ENCODE measurements at places on chromosomes 7 and 10.

GRCh38 chr7:104149822-104150221 lies 58.0 kb downstream of the ORC5 start:
- no peak for DNase-seq
- no peak overlapping the region for H3K4me3 ChIP-seq
- no peak overlapping the region for H3K27ac ChIP-seq

- H3K36me3 ChIP-seq = no peaks in the 10 kb centered on the region
- H3K27me3 ChIP-seq = no peaks in the 10 kb centered on the region
- no peaks in the 10 kb centered on the region for H3K4me1 ChIP-seq
- no peak overlapping the region for H3K27ac ChIP-seq
- no peak for DNase-seq
Observed at GRCh38 chr7:40802497-40802896, 667.7 kb downstream of the SUGCT start.

DNA sequence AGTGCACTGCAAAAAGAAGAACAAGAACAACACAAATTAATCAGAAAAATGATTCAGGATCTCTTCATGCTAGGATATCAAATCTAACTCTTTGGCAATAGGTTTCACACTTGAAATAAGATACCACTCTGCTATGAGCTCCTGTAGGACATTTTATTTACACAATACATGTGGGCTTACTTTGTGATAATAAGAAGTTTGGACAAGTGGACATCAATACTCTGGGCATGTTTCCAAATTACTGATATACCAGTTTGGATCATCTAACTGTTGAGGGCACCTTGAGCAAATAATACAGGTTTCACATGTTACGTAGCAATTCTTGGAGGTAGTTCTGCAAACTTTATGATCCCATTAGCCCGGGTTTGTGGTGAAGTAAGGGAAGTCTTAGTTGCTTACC lies 59.8 kb downstream of the CPVL start:
- H3K36me3 ChIP-seq = no peaks in the 10 kb centered on the region
- H3K4me3 ChIP-seq = no peak overlapping the region
- H3K27me3 ChIP-seq = no peaks in the 10 kb centered on the region
- no peak overlapping the region for H3K27ac ChIP-seq
- peaks cover 26% of the 10 kb centered on the region for H3K4me1 ChIP-seq
- DNase-seq = no peak

DNA sequence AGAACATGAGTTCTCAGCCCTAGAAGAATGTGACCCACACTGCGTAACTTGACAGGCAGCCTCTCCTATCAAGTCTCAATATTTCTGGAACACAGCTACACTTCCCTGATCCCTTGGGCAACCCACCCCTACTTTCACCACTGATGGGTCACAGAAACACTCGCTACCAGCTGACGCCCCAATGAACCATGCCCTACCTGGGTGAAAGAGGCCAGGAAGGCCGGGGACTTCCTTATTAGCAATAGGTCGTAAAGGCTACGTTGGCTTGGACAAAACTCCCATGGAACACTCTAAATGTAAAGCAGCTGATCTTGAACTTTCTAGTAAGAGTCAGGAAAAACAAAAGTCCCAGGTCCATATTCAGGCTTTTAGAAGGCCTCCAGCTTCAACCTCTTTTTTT lies 202.3 kb upstream of the KCTD7 start:
- no peaks in the 10 kb centered on the region for H3K36me3 ChIP-seq
- H3K27ac ChIP-seq = no peak overlapping the region
- H3K4me3 ChIP-seq = no peak overlapping the region
- no peaks in the 10 kb centered on the region for H3K27me3 ChIP-seq
- H3K4me1 ChIP-seq = no peaks in the 10 kb centered on the region

- no peak for DNase-seq
- no peaks in the 10 kb centered on the region for H3K27me3 ChIP-seq
- H3K36me3 ChIP-seq = no peaks in the 10 kb centered on the region
- no peak overlapping the region for H3K27ac ChIP-seq
- H3K4me1 ChIP-seq = no peaks in the 10 kb centered on the region
Observed at GRCh38 chr7:49119706-49120105, 195.4 kb downstream of the CDC14C start.

GRCh38 chr10:42112331-42113157 lies 525.8 kb downstream of the ZNF33B start:
- H3K4me3 ChIP-seq = no peak overlapping the region
- DNase-seq = no peak
- H3K27me3 ChIP-seq = no peaks in the 10 kb centered on the region
- no peaks in the 10 kb centered on the region for H3K4me1 ChIP-seq

- no peak overlapping the region for H3K27ac ChIP-seq
- H3K27me3 ChIP-seq = no peaks in the 10 kb centered on the region
- no peaks in the 10 kb centered on the region for H3K36me3 ChIP-seq
- DNase-seq = no peak
- H3K4me3 ChIP-seq = no peak overlapping the region
Observed at GRCh38 chr10:97140049-97140846, 45.5 kb downstream of the SLIT1 start.

DNA sequence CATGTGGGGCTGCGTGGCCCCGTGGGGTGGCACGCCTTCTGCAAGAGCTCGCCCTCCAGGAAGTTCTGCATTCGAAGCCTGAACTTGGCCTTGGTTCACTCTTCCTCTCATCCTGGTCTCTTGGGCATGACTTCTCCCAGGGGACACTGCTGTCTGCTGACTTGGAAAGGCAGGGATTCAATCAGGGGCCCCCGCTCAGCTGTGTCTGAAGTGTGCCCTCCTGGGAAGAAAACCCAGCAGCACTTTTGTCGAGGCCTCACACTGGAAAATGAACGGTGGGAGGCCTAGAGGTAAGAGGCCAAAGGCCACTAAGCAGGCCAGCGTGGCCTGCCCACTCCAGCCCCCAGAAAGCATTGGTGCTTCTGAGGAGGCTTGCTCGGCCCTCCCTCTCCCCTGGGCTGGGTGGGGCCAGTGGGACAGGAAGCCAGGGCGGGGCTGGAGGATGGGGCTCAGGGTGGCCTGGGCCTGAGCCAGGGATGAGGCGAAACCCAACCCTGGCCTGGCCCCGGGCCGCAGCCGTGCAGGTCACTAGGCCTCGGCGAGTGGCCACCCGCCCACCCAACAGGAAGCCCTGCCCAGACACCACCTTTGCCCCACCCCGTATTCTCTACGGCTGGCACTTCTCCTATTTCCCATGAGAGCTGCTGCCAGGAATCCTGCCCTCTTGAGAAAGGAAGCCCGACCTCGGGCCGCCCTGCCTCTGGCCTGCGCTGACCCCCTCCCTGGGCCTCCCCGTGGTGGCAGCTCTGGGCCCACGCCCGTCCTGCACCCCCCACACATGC lies 81.1 kb downstream of the ZMIZ1 start:
- DNase-seq = peak; percentile 94
- H3K27me3 ChIP-seq = no peaks in the 10 kb centered on the region
- H3K4me1 ChIP-seq = peaks cover 88% of the 10 kb centered on the region
- H3K27ac ChIP-seq = peak overlapping the region; percentile 92

DNA sequence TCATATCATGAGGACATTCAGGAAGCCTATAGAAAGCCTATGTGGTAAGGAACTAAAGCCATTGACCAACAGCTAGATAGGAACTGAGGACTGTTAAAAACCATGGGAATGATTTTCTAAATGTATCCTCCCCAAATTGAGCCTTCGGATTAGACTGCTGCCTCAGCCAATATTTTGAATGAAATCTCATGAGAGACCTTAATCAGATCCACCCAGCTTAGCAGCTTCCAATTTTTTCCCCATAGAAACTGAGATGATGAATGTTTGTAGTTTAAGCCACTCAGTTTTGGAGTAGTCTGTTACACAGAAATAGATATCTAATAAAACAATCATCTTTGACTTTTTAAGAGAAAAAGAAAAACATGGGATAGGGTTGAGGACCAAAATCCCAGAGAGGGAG lies 292.0 kb downstream of the HPSE2 start:
- H3K27me3 ChIP-seq = no peaks in the 10 kb centered on the region
- no peak overlapping the region for H3K27ac ChIP-seq
- no peaks in the 10 kb centered on the region for H3K36me3 ChIP-seq
- H3K4me3 ChIP-seq = no peak overlapping the region
- DNase-seq = no peak

- H3K27ac ChIP-seq = no peak overlapping the region
- H3K27me3 ChIP-seq = no peaks in the 10 kb centered on the region
- DNase-seq = no peak
- no peak overlapping the region for H3K4me3 ChIP-seq
- H3K4me1 ChIP-seq = no peaks in the 10 kb centered on the region
Observed at GRCh38 chr10:109022417-109023049, 900.8 kb downstream of the XPNPEP1 start.

- H3K27ac ChIP-seq = no peak overlapping the region
- no peaks in the 10 kb centered on the region for H3K27me3 ChIP-seq
- H3K36me3 ChIP-seq = no peaks in the 10 kb centered on the region
- H3K4me3 ChIP-seq = no peak overlapping the region
- no peak for DNase-seq
Observed at GRCh38 chr7:2629746-2630681, 1.8 kb upstream of the TTYH3 start.

GRCh38 chr7:28685644-28686417 lies 272.3 kb downstream of the TRIL start:
- peak overlapping the region; percentile 74 for H3K27ac ChIP-seq
- peaks cover 27% of the 10 kb centered on the region for H3K4me1 ChIP-seq
- DNase-seq = peak; percentile 82
- peak overlapping the region; percentile 48 for H3K4me3 ChIP-seq

GRCh38 chr10:116490028-116490662 lies 55.6 kb upstream of the PNLIP start:
- H3K4me3 ChIP-seq = no peak overlapping the region
- no peaks in the 10 kb centered on the region for H3K36me3 ChIP-seq
- DNase-seq = no peak
- no peak overlapping the region for H3K27ac ChIP-seq

DNA sequence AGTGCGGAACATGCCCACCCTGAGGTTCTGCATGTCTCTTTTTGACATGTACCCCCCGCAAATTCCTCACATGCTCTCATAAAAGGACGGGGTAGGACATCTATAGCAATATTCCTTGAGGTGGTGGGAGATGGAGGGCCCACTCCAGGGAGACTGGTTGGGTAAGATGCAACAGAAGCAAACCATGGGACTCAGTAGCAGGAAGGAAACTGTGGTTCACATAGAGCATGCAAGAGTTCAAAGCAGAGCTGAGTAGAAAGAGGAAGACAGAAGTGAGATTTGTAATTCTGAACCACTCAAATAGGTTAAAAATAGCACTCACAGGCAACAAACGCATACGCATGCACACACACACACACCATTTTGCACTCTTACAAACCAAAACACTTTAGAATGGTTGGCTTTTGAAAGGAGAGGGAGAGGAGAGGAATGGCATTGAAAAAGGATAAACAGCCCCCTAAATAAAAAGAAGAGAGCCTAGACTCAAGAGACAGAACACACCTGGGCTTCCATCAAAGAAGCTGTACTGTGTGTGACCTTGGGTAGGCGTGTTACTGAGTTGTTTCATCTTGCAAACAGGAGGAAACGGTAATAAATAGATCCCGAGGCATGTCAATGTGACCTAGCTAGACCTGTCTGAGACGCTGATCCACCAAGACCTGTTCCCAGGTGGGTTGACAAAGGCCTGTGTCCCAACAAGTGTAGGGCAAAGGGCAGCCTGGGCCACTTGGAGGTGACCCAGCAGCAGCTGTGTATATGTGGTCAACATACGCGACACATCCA lies 77.6 kb upstream of the LRRC4 start:
- peaks cover 9% of the 10 kb centered on the region for H3K27me3 ChIP-seq
- H3K4me1 ChIP-seq = peaks cover 16% of the 10 kb centered on the region
- H3K4me3 ChIP-seq = no peak overlapping the region
- H3K36me3 ChIP-seq = no peaks in the 10 kb centered on the region

GRCh38 chr10:132644527-132645246 lies 107.1 kb downstream of the INPP5A start:
- H3K27ac ChIP-seq = no peak overlapping the region
- DNase-seq = peak; percentile 63
- no peaks in the 10 kb centered on the region for H3K27me3 ChIP-seq
- H3K36me3 ChIP-seq = no peaks in the 10 kb centered on the region
- no peak overlapping the region for H3K4me3 ChIP-seq
- no peaks in the 10 kb centered on the region for H3K4me1 ChIP-seq

GRCh38 chr10:105797234-105797890 lies 1156.3 kb downstream of the SORCS3 start:
- no peaks in the 10 kb centered on the region for H3K4me1 ChIP-seq
- no peak overlapping the region for H3K4me3 ChIP-seq
- H3K27me3 ChIP-seq = no peaks in the 10 kb centered on the region
- H3K27ac ChIP-seq = no peak overlapping the region
- H3K36me3 ChIP-seq = no peaks in the 10 kb centered on the region
- no peak for DNase-seq

- DNase-seq = no peak
- no peaks in the 10 kb centered on the region for H3K27me3 ChIP-seq
- no peak overlapping the region for H3K27ac ChIP-seq
- peaks cover 30% of the 10 kb centered on the region for H3K4me1 ChIP-seq
- H3K36me3 ChIP-seq = no peaks in the 10 kb centered on the region
Observed at GRCh38 chr7:90626013-90626412, 29.9 kb downstream of the CDK14 start.

DNA sequence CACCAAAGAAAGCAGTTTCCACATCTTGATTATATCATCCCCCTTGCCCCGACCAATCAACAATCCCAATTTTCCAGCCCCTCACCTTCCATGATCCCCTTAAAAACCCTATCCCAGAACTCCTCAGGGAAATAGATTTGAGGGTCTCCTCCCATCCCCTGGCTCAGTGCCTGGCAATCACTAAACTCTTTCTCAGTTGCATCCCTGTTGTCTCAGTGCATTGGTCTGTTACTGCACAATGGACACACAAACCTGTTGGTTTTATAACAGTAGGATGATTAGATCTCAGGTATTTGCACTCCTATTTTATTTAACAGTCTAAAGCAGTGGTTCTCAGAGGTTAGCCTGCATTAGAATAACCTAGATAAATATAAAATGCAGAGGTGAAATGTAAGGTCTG lies 45.2 kb upstream of the RELN start:
- no peak overlapping the region for H3K27ac ChIP-seq
- H3K36me3 ChIP-seq = no peaks in the 10 kb centered on the region
- no peak overlapping the region for H3K4me3 ChIP-seq
- no peaks in the 10 kb centered on the region for H3K4me1 ChIP-seq
- no peaks in the 10 kb centered on the region for H3K27me3 ChIP-seq
